ENCODE measurements at places on chromosomes 6 and 20.

GRCh38 chr6:137202078-137202477 lies 17.1 kb downstream of the IFNGR1 start:
- DNase-seq = peak; percentile 22

- no peak for DNase-seq
These were observed 83.6 kb downstream of the PREP start for GRCh38 chr6:105319331-105319730.

DNA sequence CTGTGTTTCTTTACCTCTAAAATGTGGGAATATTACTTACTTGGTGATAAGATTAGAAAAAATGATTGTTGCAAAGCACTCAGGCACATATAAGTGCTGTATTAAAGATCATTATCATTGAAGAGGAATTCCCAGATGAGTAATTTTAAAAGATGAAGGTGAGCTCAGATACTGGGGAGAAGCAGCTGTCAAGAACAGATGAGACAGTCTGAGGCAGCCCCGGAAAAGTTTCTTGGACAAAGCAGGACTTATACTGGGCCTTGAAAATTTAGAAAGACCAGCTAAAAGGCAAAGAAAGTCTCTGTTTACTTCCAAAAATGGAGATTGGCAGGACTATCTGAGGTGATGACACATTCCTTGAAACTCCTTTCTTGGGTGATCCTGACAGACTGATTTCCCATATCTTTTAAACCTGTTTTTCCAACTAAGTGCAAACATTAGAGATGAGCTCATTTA lies 93.8 kb upstream of the MARCKS start:
- DNase-seq = no peak

GRCh38 chr6:14193524-14193923 lies 76.0 kb downstream of the CD83 start:
- DNase-seq = peak; percentile 30

GRCh38 chr6:139912735-139913400 lies 538.4 kb upstream of the CITED2 start:
- DNase-seq = no peak

GRCh38 chr20:53828088-53828681 lies 234.5 kb upstream of the ZNF217 start:
- no peak for DNase-seq

GRCh38 chr6:111794727-111795452 lies 78.4 kb downstream of the FYN start:
- no peak for DNase-seq

DNA sequence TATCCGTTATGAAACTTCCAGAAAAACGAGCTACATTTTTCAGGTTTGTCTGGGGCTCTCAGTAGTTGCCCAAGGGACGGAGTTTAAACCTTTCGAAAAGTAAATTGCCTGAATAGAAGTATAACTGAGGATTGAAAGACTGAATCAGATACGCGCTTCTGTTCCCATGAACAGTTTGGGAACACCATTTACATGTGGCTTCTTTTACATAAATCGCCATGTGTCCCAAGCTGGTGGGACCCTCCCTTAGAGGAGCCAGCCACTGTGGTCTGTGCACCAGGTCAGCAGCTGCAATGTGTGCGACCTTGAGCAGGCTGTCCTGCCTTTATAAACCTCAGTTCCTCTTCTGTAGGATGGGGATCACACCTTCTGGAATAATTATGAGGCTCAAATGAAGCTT lies 11.0 kb downstream of the ENTPD6 start:
- DNase-seq = no peak

- peak; percentile 79 for DNase-seq
These were observed 1.1 kb upstream of the OPN5 start for GRCh38 chr6:47780510-47781356.

DNA sequence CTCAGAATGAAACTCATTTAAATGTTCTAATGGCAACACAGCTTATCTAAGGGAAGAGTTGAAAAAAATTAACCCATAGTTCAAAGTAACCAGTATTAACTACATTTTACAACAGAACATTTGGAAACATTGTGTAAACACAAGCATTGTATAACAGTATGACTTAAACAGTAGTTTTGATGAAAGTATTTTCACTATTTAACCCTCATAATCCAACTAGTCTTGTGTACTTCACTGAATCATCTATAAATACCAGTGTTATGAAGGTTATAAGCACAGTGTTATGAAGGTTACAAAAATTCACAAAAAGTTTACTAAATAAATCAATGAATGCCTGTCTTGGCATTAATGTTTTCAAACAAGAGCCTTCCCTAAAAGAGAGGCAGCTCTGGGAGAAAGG lies 66.5 kb downstream of the REV3L start:
- DNase-seq = no peak

GRCh38 chr20:10958279-10958678 lies 284.5 kb upstream of the JAG1 start:
- no peak for DNase-seq

GRCh38 chr6:79378957-79379356 lies 144.5 kb upstream of the HMGN3 start:
- no peak for DNase-seq

DNA sequence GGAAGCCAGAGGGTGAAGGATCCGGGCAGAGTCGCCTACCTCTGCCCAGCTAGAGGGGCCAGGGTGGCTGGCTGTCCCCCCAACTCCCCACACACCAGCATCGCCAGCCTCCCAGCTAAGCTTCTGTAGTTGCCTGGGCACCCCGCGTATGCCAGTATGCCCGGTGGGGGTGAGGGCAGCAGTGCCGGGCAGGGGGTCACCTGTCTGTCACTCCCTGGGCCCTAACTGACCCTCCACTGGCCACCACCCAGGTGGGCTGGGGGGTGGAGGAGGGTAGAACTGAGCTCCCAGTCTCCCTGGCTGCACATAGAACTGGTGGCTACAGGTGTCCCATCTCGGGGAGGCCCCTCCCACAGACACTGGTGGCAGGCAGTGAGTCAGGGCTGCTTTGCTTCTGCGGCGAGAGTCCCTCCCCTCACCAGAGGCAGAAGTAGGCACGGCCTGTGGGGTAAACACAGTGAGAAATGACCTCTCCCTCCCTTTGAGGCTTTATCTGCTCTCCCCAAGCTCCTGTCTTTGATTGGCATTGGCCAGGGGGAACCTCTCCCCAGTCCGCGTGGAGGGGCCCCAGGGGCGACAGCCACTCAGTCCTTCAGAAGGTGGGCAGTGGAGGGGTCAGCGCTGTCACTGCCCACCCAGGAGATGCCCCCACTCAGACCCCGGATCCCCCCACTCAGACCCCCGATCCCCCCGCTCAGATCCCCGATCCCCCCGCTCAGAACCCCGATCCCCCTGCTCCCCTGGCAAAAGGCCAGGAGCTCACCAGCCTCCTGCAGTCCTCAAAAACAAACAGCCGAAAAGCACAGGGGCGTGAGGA lies 2.5 kb downstream of the NTSR1 start:
- DNase-seq = no peak

DNA sequence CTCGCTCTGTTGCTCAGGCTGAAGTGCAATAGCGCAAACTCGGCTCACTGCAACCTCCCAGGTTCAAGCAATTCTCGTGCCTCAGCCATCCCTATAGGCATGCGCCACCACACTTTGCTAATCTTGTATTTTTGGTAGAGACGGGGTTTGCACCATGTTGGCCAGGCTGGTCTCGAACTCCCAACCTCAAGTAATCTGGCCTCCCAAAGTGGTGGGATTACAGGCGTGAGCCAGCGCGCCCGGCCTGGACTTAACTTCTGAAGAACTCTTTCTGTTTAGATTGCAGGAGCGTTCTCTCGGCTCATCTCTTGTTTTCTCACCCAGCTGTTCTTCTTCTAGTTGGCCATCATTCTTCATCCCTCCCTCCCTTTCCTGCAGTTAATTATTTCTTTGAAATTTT lies 30.3 kb downstream of the GTF2H5 start:
- DNase-seq = no peak

DNA sequence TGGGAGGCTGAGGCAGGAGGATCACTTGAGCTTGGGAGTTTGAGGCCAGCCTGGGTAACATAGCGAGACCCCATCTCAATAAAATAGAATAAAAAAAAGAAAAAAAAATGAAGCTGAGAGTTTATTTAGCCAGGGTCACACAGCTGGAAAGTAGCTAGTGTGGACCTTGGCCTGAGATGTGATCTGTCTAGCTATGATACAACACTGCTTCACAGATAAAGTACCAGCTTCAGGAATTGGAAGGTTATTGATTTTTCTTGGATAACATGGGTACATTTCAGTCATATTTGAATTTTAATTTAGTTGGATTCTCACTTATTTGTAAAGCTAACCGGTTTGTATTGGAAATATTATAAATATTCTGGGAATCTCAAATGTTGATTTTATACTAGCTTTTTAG lies 5.1 kb downstream of the FARS2 start:
- no peak for DNase-seq

DNA sequence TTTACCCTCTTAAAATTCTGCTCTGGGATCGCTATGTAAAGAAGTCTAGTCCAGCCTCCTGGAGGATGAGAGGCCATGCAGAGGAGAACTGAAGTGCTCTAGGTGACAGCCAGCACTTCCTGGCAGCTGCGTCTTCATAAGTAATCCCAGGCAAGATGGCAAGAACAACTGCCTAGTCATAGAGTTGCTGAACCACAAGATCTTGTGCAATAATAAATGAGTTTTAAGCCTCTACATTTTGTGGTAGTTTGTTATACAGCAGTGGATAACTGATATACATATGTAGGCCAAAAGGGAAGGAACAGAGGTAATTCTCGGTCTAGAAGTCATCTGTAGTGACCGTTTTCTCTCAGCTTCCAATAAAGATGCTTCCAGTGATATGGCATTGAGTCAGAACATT lies 103.8 kb upstream of the FLRT3 start:
- no peak for DNase-seq

- DNase-seq = no peak
These were observed 44.0 kb downstream of the B4GALT5 start for GRCh38 chr20:49669601-49670189.

DNA sequence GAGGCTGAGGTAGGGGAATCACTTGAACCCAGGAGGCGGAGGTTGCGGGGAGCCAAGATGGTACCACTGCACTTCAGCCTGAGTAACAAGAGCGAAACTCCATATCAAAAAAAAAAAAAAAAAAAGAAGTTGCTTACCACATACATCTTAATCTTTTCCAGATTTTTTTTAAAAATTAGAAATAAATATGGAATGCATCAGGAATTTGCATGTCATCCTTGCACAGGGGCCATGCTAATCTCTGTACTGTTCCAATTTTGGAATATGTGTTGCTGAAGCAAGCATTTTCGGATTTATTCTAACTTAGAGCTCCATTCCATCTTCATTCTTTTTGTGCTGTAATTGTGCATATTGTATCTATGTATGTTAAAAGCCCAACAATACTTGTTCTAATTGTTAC lies 62.5 kb downstream of the TRPC4AP start:
- DNase-seq = no peak

- DNase-seq = no peak
These were observed 20.7 kb upstream of the DST start for GRCh38 chr6:56663344-56663743.

DNA sequence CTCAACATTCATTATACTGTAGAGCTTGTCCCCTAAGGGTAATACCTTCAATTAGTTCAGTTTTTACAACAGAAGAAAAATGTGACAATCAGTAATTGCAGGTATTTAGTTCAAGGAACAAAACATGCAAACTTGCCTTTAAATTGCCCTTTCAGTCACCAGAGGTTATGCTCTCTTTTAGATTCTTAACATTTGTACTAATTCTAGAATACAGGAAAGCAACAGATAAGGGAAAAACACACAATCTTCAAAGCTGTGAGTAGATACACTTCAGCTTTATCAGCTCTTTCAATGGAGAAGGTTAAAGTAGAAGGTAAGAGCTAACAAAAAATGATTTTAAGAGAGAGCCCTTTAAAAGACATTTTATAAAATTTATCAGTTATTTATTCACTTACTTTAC lies 173.1 kb downstream of the HS3ST5 start:
- no peak for DNase-seq

- peak; percentile 26 for DNase-seq
These were observed 214.0 kb upstream of the EXOC2 start for GRCh38 chr6:906920-907319.

- no peak for DNase-seq
These were observed 99.1 kb downstream of the CENPW start for GRCh38 chr6:126439040-126439439.

DNA sequence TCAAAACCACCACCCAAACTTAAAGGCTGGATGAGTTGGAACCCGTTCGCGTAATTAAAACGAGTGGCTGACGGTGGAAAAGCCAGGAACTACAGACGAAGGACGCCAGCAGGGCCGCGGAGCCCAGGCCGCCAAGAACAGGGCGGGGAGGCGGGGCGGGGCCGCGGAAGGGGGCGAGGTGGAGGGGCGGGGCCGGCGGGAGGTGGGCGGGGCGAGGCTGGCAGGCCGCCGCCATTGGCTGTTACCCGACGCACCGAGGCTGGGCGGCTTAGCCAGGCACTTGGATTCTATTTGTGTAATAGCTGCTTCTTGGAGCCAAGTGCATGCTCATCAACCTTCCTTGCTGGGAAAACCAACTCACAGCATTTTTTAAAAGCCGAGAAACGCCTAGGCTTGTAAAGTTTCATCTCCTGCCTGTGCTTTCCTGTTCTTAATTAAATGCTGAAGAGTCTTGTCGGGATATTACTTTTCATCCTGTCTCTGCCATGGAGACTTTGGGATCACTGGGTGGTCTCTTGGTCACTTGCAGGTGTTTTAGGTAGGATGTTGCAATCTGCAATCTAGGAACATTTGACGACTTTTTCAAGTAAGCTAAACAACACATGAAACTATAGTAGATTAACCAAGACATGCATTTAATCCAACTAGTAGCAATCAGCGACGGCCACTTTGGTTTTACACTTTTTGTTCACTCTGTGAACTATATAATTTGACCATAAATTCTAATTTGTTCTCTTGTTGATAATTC lies 245.0 kb downstream of the ARID1B start:
- peak; percentile 88 for DNase-seq

DNA sequence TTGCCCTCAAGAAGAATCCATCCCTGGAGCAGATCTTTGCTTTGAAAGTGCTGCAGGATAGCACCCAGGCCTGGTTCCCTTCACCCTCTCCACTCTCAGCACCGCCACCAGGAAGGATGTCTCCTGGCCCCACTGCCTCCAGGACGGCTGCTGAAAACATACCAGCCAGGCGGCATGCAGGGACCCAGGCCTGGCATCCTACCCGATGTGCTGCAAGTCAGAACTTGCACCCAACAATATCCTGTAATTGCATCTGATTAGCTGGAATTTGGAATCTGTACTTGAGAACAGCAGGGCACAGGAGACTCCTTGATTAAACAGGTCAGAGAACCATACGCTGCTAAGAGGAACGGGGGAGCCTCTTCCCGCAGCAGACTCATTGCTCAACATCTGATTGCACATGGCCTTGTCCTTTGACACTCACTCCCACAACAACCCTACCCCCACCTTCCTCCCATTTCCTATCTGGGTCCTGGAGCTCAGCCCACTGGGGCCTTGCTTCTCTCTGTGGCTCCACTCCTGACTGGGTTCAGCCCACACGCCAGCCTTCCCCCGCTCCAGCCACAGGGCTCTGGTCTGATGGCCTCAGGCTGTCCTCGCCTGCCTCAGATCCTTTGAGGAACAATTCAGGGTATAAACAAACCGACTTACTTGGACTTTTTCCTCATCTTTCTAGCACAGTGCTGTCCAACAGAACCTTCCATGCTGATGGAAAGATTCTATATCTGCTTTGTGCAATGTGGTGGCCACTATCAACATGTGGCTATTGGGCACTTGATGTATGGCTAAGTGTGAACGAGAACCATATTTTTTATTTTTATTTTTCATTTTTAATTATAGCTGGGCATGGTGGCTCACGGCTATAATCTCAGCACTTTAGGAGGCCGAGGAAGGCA lies 78.0 kb downstream of the FGD2 start:
- DNase-seq = no peak
